SJCRH30 (cell line): ENCODE measurements at places on chromosomes 3 and 15.

DNA sequence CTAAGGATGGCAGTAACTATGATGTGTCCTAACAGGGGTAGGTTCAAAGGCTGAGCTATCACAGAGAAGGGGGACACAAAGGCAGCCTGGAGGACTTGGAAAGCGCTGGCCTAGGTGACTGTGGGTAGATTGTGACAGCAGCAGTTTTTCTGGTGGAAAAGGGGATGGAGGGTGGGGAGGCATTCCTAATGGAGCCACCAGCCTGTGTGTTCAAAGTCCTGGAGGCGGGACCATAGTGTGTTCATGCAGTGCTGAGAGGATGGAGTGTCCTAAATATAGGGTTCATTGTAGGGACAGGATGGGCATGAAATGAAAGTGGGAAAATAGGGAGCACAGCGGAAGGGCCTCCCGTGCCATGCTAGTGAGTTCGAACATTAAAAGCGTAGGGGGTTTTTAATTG, 51.5 kb upstream of the POLR2M start:
- DNase-seq = no peak

DNA sequence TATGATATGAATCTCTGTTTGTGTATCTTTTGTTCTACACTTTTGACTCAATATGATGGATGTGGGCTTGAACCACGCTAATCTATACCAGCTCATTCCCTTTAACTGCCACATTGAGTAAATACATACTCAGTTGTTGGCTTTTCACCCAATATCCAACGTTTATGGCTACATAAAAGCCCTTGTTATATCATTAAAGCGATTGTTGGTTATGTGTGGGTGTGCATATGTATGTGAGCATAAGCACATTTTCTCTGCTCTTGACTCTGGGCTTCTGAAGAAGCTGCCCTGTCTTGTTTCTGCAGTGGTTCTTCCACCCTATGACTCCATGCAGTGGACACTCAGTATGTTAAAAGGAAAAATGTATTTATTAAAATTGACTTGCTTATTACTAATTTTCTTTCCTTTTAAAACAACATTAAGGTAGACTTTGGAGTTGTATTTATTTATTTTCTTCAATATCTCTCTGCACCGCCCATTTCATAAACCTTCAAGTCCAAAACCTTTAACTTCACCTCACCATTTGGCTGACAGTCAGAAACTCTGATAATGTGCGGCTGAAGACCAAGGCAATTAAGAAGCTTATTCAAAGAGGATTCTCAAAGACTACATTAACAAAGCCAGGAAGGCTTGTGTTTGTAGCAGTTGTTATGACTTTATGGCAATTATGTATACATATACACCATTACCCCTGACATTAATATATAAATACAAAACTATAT, 156.1 kb downstream of the THRB start:
- no peak for DNase-seq

DNA sequence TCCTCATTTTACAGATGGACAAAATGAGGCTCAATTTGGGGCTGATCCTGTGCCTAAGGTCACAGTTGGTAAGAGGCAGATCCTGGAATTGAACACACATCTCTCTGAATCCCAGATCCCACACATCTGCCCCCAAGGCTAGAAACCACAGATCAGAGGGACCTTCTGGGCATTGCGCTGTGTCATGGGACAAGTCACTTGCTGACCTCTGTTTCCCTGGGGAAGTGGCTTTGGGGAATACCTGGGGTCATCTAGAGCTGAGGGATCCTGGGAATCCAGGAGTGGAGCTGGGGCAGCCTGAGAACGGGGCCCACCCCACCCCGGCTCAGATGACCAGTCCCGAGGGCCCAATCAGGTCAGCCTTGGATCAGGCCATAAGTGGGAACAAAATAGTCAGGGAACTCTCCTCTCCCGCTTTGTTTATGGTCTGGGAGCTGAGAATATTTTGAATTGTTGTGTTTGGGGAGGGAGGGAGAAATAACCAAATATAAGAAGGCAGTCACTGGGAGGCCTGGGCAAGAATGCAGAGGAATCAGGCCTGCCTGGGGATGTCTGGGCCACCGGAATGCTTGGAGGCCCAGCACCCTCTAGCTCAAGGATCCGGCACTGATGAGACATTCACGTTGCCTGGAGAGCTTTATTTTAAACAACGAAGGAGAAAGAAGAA, 8.8 kb upstream of the SLC6A6 start:
- no peak for DNase-seq

DNA sequence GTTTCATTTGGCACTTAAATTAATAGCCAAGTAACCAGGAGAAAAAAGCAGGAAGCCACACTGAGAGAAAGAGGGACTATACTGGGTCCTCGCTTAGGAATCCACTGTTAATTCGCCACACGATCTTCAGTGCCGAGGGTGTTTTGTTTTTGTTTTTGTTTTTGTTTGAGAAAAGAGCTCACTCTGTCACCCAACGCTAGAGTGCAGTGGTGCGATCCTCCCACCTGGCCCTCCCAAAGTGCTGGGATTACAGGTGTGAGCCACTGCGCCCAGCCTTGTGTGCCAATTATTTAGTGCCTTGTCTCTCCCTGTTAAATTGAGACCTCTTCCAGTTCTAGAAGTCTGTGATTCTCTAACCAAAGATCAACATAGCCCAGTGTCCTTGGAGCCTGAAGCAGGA, 53.8 kb upstream of the TPM1 start:
- no peak for DNase-seq

DNA sequence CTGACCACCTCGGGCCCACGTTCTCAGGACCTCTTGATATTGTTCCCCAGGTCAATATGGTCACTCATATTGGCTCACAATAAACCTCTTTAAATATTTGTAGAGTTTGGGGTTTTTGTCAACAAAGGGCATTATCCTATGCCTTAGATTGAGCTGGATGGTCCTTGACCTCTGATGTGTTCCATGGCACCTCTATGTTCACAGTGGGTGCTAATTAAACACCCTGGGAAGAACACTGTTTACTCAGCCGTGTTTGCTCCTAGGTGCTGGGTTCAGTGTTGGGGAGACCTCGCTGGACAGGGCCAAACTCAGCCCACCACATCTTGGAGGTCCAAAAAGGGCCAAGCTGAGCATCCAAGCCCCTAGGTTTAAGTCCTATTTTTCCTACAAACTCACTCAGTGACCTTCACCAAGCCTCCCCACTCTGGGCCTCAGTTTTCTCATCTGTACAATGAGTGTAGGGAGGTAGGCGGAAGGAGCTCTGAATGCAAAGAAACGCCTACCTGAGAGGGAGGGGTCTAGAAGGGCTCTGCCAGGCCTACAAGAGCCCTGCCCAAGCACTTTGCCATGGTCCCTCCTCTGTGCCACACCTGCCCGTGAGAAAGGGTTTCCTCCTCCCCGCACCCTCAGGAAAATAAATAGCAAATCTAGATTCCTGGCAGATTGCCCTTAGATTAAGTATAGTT, 7.2 kb downstream of the FAM174B start:
- DNase-seq = no peak

- DNase-seq = no peak
Measured at GRCh38 chr15:90004252-90004651, 3.1 kb downstream of the ZNF710 start.

DNA sequence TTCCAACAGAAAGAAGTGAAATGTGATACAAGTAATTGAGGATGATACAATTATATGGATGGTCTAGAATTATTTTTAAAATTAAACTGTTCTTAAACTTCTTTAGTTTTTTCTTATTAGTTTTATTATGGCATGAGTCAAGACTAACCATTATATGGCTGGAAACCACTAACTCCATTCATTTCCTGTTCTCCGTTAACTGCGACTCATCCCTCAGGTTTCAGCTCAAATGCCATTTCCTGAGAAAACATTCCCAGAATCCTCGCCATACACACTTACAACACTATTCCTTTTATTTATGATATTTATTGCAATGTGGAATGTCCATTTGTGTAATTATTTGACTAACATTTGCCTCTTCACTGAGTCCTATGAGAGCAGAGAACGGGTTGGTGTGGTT, 394.1 kb downstream of the SOX2 start:
- no peak for DNase-seq

- no peak for DNase-seq
Measured at GRCh38 chr15:43483297-43484128, 9.4 kb downstream of the TP53BP1 start.

DNA sequence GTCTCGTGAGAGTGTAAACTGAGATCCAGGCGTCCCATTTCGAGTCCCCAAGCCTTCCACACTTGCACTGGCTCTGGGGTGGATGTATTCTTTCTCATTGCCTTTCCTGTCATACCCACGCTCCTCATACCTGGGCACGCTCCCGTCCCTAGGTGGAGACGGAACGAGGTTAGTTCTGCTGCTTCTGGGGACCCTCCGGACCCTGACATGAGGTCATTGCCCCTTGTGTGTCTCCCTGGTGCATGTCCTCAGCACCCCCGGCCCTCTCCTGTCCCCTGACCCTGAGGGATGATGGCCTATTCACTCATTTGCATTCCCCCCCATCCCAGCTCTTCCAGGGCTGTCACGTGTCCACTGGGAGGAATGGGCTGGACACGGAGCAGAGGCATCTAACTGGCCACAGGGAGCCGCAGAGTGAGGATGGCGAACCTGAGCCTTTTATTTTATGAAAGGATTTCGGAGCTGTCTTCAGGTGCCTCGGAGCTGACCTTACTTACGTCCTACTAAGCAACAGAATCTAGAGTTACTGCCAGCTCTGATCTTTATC, 8.2 kb downstream of the NIPA1 start:
- no peak for DNase-seq

GRCh38 chr15:91548549-91548948, 305.0 kb upstream of the SLCO3A1 start:
- no peak for DNase-seq

DNA sequence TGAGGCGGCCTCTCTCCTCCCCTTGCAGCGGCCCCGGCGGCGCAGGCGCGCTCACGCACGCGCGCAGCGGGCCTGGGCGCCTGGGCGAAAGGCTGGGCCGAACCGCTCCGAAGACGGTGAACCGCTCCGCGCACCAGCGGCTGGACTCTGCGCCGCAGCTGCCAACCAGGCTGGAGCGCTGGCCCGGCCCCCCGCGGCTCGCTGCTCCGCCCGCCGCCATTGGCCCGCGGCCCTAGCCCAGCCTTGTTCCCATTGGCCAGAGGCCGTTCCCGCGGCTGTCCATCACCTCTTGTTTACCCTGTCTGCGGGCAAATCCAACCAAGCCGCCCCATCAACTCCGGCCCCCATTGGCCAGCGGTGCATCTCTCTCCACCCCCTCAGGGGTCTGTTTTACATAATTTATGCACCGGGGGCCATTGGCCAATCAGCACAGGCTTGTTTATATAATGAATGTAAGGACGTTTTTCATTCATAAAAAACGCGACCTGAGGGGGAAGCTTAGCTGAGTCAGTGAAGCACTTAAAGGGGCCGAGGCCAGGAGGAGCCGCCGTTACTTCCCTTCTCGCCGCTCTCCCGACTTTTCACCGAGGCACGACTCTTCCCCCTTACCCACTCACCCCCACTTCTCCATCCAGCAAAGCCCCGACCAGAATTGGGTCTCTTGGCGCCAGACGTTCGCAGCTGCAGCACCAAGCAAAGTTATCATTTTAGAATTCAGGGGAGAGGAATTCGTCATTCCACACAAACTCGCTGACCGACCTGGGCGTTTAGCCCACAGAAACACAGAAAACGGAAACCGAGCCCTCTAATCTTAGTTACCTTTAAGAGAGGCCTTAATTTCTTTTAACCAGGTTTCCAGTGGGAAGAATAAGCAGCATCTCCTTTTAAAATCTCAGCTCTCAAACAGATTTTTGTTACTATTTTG, at the start of gene ETV5:
TSS of gene ETV5 (minus strand) at position 149 of the 925 bp plus-strand sequence. CDS start 3,221 bp downstream, outside the sequence.
- DNase-seq = peak; percentile 98

DNA sequence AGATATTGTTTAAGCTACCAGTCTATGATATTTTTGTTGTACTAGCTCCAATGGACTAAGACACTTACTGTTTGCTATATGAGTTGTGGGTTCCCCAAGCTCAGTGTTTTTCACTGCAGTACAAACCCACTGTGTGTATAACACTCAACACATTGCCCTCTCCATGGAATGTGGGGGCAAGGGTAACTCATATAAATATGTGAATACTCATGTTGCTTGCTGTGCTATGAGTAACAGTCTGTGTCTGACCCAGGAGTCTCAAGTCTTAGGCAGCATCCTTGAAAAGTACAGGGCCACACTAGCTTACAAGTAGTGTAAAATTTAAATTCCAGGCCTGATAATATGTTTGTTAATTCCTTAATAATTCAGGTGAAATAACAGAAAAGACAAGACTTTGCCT, 22.5 kb upstream of the CNTN3 start:
- no peak for DNase-seq

- DNase-seq = no peak
Measured at GRCh38 chr3:195096484-195097330, 174.3 kb downstream of the XXYLT1 start.

GRCh38 chr3:10570196-10570946, 65.0 kb upstream of the ATP2B2 start:
- DNase-seq = no peak

DNA sequence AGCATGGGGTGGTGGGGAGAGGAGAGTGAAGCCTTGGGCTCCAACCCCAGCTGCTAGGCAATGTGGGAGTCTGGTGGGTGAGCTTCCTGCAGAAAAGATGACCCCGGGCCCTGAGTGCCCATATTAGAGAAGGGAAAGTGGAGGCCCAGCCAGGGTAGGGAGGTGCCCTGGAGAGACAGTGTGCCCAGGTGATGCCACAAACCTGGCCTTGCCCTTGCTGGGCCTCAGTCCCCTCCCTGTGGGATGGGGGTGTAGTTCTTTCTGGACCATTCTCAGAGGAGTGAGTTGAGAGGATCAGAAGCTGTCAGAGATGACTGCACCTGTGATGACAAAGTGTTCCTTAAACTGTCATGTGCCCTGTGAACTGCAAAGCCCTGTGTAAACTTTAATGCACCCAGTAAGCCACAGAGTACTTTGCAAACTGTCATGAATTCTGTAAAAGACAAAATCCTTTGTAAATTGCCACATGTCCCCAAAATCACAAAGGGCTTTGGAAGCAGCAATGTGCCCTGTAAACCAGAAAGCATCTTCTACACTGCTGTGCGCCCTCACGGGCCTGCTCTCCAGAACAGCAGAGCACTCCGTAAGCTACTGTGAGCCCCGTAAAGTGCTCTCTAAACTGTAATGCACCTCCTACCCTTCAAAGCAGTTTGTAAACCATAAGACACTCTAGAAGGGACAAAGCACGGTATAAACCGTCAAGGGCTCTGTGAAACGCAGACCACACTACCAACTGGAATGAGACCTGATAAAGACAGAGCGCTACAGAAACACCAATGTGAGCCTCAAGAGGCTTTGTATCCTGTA, 51.3 kb upstream of the FGD5 start:
- no peak for DNase-seq

GRCh38 chr3:27219127-27219845, 149.9 kb downstream of the NEK10 start:
- DNase-seq = no peak

DNA sequence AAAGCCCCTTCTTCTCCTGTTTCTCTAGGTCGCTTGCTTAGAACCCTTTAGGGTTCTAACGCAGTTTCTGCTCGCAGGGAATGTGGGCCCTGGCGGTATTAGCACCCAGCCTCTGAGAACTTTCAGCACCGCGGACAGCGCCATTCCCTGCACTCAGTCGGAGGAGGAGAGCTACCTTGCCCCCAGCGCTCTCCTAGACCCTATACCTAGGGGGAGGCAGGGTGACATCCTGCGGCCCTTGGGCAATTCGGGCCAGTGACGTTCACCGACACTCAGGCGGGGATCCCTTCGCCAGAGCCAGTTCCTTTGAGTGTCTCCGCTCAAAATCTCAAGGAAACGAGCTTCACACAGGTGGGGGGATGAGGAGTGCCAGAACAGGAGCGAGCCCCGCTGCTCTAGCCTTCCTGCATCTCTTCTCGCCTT, 1.3 kb downstream of the SLC7A14 start:
- peak; percentile 51 for DNase-seq

GRCh38 chr3:44892689-44893088, 18.3 kb downstream of the TGM4 start:
- no peak for DNase-seq

GRCh38 chr15:68210821-68211655, 5.9 kb upstream of the CALML4 start:
- DNase-seq = peak; percentile 77
